ENCODE measurements at places on chromosomes 2 and 18.

- DNase-seq, result no peak
Measured at GRCh38 chr2:150090031-150090430, 397.4 kb downstream of the RND3 start.

- peak; percentile 44 for DNase-seq
Measured at GRCh38 chr2:144453486-144454158, 66.3 kb downstream of the ZEB2 start.

DNA sequence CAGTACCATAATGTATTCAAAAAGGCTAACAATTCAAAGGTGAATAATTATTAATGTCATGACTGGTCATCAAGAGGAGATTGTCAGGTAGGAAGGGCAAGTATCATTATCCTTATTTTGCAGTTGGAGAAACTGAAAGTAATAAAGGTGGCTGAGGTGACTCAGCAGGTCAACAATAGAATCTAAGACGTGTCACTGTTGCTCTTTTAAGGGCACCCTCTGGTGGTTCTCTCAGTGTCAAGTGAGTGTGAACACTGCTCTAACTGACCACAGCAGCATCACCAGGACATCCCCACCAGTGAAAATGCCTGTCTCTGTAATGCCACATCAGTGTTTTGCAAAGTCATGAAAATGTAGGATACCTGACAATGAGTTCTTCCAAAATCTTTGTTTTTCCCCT, 69.7 kb downstream of the DCC start:
- DNase-seq, result no peak

DNA sequence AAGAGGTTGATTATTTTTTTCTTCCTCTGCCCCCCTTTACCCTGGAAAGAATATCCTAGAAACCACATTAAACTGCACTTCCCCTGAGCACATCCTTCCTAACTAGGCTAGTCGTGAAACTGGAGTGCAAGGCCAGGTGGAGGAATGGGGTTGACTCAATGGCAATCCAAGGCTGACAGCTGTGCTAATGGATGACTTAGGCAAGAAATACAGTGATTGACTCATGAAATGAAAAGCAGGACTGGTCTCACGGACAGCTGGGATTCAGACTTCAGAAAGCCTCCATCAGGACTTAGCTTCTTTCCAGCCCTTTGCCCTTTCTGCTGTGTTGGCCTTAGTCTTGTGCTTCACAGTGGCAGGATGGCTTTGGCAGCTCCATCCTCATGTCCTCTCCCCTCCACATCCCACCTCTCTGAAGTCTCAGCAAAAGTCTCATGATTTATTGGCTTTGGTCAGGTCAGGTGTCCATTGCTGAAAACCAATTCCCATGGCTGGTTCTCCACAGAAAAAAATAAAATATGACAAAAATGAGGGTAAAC, 33.8 kb downstream of the INSIG2 start:
- peak; percentile 18 for DNase-seq

DNA sequence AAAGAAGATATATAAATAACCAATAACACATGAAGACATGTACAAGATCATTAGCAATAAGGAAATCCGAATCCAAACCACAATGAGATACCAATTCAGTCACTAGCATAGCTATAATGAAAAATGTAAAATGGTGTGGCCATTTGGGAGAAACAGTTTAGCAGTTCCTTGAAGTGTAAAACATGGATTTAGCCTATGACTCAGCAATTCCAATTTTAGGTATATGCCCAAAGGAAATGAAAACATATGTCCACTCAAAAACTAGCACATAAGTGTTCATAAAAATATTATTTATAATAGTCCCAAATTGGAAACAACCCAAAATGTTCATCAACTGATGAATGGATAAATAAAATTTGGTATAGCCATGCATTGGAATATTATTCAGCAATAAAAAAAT, 165.5 kb upstream of the CRIM1 start:
- no peak for DNase-seq

DNA sequence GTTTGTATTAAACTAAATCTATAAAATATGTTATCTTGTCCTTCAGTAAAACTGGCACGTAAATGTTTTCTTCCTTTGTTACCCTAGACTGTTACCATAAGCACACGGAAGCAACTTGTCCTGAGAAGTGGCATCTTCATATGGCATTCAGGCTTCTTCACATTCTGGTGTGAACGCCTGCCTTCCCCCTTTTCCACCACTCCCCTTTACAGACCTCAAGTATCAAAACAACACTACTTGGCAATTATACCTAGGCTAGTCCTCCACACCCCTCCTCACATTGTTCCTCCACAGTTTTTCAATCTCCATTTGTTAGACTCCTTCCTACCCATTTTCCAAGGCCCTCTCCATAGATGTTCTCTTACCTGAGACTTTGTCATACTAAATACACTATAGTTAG, 2.9 kb downstream of the MEX3C start:
- peak; percentile 3 for DNase-seq

DNA sequence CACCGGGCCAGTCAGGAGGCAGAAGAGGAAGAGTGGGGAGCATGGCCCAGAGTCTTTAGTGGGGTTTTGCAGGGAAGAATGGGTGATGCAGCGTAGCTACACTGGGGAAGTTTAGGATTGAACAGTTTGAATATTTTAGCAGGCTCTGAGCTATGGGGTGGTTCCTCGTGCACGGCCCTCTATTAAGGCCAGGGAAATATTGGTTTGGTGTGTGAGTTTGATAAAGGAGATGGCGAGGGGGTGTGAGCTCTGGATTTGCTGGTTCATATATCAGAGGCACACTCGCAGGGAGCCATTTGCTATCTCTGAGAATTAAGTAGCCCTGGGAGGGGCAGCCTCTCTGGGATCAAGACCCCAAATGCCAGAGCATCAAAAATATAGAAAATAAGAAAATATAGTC, 50.1 kb downstream of the BOLA3 start:
- no peak for DNase-seq

DNA sequence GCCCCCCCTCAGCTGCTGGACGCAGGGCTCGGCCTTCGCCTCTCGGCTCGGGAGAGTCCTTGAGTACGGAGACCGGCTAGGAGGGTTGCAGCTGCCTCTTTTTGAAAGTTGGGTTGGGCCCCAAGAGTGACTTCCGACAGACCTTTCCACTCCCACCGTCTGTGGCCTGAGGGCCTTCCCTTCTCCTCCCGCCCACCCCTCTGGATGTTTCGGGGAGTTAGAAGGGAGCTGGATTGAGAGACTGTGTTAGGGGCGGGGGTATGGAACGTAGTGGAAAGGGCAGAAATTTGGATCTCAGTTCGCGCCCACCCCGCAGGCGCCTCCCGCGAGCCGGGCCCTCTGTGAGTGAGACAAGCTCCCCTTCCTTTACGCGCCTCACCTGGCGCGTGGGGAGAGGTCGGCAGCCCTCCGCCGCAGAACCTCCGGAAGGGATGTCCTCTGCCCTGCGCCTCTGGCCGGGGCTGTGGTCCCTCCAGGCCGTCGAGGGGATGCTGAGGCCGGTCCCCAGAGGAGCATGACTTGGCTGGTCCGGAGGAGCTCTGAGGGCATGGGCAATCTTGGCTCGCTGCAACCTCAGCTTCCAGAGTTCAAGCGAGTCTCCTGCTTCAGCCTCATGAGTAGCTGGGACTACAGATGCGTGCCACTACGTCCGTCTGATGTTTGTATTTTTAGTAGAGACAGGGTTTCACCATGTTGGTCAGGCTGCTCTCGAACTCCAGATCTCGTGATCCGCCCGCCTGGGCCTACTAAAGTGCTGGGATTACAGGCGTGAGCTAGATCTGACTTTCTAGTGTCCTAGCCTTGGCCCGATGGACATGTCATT, 15.9 kb downstream of the C2orf74 start:
- no peak for DNase-seq

- DNase-seq, result peak; percentile 99
Measured at GRCh38 chr2:144183727-144184126, 336.2 kb downstream of the ZEB2 start.

GRCh38 chr2:12556762-12557161, 160.0 kb upstream of the TRIB2 start:
- DNase-seq, result peak; percentile 43

DNA sequence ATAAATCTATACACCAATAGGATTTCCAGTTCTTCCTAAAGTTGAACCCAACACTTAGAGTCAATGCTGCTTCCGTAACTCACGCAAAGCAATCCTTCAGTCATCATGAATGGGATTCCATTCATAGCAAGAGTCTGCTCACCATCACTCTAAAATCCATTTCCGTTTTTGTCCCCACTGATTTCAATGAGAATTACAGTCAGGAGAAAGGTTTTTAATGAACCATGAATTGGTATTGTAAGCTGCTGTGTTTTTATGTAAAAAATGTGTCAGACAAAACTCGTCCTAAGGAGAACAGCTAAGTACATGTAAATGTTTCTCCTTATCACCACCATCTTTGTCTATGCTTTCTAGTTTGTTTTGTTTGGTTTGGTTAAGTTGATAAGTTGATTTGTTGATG, 391.5 kb downstream of the IRS1 start:
- no peak for DNase-seq

DNA sequence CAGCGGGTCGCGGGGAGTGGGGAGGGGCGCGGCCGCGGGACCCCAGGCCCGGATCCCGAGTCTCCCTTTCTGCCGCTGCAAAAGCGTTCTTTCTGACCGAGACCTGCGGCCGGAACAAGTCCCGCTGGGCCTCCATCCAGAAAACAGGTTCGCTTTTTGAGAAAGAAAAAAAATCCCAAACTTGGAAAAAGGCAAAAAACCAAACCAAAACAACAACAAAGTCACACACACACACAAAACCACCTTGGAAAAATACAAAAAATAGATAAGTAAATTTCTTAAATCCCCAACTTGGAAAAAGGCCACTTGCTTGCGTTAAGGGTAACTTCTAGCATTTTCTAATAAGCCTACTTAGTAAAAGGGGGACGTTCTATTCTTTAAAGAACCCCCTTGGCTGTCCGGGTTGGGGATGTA, 250 bp upstream of the CHST10 start:
- no peak for DNase-seq

DNA sequence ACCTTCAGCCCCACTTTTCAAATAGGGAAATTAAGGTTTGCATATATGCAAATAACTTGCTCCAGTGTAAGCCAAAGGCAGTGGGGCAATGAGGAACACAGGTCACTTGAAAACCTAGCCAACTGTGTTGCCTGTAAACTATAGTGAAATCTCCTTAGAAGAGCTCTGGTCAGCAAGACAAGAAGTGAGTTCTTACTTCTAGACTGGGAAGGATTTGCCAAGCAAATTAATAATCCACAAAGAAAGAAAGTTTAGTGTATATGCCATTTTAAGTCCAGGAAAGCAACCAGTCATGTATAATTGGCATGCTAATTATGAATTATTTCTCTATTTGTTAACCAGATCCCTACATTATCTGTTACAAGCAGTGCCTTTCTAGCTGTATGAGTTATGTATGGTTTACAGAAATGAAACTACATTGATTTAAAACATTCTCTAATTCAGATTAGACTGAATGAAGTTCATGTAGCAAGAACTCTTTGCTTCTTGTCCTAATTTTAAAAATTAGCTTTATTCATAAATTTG, 129.9 kb downstream of the MTX2 start:
- DNase-seq, result no peak

GRCh38 chr18:78459668-78460067, 520.0 kb upstream of the SALL3 start:
- no peak for DNase-seq

DNA sequence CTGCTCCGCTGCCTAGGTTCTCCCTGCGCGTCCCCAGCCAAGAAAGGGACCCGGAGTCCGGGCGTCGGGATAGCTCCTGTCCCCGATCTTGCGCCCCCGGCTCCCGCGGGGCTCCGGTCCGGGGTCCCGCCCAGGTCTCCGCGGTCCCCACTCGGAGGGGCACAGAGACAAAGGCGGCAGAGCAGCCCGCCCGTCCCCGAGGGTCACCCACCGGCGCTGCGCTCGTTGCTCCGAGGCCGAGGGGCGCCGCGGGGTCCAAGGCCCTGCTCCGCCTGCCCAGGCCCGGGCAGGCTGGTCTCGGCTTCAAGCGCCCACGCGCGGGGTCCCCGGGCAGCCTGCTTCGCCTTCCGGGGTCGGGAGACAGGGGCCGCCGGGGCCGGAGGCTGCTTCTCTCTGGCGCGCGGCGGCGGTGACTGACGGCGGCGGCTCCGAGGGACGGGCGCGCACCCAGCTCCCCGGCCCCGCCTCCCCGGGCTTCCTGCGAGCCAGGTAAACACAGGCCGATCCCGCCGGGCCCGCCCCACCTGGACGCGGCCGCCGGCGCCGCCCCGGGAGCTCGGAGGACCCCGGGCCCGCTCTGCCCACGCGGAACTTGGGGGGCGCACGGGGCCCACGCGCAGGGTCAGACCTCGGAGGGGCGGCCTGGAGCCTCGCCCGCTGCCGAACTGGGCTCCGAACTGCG, at the start of gene MBP:
MBP (minus strand) TSS at position 415 of the 682 bp plus-strand sequence. CDS start 27,522 bp downstream, outside the sequence.
- no peak for DNase-seq

- DNase-seq, result no peak
Measured at GRCh38 chr18:9991011-9992000, 77.5 kb downstream of the VAPA start.

- no peak for DNase-seq
Measured at GRCh38 chr2:105100046-105100840, 62.4 kb downstream of the MRPS9 start.

GRCh38 chr2:32532341-32532740, 95.5 kb upstream of the TTC27 start:
- no peak for DNase-seq

DNA sequence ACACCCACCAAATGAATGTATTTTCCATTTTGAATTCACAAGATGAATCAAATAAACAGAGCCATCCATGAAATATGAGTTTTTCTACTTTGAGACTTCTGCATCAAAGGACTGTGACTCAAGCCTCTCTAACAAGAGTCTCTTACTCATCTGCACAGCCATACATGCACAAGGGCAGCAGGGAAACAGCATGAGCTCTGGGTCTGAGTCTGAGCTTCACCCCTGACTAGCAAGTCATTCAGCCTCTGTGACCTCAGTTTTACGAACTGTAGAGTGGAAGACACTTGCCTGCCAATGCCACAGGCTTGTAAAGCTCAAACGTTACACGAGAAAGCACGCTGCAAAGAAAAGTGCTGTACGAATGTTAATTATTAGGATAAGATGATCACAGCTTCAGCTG, 42.9 kb downstream of the MREG start:
- peak; percentile 11 for DNase-seq

DNA sequence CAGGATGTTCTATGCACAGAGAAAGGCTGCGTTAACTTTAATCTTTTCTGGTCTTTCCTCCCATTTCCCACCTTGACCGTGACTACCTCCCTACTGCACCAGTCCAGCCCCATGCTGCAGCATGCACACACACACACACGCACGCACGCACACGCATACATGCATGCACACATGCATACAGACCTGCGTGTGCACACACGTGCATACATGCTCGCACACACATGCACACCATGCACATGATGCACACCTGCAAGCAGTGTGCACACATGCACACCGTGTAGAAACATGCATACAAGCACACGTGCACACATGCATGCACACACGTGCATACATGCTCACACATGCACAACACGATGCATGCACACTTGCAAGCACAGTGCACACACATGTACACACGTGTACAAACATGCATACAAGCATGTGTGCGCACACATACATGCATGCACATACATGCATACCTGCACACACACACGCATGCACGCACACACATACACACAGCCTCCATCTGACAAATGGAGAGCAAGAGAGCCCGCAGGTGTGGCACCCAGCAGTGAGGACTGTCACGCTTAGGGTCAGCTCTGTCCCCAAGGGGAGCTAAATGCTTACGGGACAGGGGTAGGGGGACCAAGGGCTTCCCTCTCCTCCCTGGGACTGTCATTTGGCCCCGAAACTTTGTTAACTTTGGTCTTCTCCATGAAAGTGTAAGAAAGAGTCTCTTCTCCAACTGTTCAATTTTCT, 18.2 kb downstream of the SNORC start:
- DNase-seq, result no peak

- peak; percentile 42 for DNase-seq
Measured at GRCh38 chr2:233832869-233833311, 21.4 kb downstream of the HJURP start.
